Astrocyte (in vitro differentiated cells and primary cell): ENCODE measurements at places on chromosomes 12 and 14. TPM values are rescaled to one million over a fixed set of nuclear protein-coding genes. Genes with fewer than 3 reads are reported as not detected.
A peak's percentile ranks its signal among the peaks of the same experiment; 100 is the strongest.

DNA sequence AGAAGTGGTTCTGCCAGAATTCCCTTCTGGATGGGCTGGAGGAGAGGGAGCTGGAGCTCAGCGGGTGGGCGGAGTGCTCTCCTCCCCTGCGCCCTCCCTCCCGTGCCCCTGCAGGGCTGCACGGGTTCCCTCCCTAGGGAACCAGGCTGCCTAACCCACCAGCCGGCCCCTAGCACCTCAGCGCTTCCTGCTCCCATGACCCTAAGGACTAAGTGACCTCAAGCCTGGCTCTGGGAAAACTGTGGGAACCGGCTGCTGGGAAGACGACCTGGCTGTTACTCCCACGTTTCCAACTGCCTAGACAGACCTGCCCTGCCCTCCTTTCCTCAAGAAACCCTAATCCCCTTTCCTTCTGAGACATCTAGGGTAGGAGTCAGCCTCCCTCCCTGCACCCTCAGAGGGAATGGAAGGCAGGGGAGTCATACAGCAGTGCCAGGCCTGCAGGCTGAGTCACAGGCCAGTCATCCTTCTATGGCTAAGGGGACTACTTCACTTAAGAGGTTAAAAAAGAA is 31.5 kb downstream of the SLC6A12 start:
- peak; percentile 75 for DNase-seq

The NKX2-1 gene
- not detected in 2 replicates for total RNA-seq

GRCh38 chr14:45990252-45990651 is 661.3 kb downstream of the RPL10L start:
- DNase-seq = no peak

- peak; percentile 96 for DNase-seq
Measured at GRCh38 chr14:33404054-33404453, 465.4 kb downstream of the NPAS3 start.

The HOXC4 gene
- not detected in 2 replicates for total RNA-seq

GRCh38 chr12:92859650-92860386 is 69.3 kb downstream of the EEA1 start:
- no peak for DNase-seq

DNA sequence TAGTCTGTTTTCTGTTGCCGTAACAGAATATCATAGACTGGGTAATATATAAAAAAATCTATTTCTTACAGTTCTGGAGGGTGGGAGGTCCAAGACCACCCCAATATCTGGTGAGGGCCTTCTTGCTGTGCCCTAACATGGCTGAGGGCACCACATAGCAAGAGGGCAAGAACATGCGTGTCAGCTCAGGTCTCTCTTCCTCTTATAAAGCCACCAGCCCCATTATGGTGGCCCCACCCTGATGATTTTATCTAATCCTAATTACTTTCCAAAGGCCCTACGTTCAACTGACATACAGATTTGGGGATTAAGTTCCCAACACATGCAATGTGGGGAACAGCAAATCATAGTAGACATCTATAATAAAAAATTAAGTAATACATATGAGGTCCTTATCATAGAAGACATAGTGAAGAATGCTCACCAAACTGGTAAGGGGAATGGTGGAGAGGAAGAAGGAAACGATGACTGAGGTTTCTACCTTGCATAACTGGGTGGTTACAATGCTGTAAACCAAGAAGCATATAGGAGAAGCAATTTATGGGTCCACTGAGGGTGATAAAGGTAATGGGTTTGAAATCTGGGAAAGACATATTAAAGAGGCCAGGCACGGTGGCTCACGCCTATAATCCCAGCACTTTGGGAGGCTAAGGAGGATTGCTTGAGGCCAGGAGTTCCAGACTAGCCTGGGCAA is 27.0 kb downstream of the BTBD7 start:
- DNase-seq = no peak

The SLC22A17 gene
- 29.3 and 39.5 TPM in 2 replicates for total RNA-seq

DNA sequence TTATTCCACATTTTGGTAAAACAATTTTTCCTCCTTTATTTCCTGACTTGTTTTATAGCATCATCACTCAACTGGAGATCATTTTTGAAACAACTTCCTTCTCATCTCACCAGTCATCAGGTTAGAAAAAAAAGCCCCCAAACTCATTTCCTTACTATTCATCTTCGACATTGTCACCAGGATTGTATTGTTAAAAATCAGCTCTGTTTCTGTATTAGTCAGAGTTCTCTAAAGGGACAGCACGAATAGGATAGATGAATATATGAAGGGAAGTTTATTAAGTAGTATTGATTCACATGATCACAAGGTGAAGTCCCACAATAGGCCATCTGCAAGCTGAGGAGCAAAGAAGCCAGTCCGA is 392.6 kb downstream of the FUT8 start:
- no peak for DNase-seq

The FITM1 gene
- total RNA-seq = 0.25 TPM in 1 of 2 replicates, not detected in the other

The NOS1 gene
- total RNA-seq = 0.05 TPM in 1 of 2 replicates, not detected in the other

The NRIP2 gene
- total RNA-seq = not detected in 2 replicates

DNA sequence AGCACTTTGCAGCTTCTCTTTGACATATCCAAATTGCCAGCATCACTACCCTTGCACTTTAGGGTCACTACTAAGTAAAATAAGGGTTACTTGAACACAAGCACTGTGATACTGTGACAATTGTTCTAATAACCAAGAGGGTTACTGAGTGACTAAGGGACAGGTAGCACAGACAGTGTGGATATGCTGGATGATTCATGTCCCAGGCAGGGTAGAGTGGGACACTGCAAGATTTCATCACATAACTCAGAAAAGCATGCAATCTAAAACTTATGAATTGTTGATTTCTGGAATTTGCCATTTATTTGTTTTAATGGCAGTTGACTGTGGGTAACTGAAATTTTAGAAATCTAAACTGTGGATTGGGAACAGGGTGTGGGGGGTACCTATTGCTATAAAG is 218.8 kb downstream of the KITLG start:
- no peak for DNase-seq

DNA sequence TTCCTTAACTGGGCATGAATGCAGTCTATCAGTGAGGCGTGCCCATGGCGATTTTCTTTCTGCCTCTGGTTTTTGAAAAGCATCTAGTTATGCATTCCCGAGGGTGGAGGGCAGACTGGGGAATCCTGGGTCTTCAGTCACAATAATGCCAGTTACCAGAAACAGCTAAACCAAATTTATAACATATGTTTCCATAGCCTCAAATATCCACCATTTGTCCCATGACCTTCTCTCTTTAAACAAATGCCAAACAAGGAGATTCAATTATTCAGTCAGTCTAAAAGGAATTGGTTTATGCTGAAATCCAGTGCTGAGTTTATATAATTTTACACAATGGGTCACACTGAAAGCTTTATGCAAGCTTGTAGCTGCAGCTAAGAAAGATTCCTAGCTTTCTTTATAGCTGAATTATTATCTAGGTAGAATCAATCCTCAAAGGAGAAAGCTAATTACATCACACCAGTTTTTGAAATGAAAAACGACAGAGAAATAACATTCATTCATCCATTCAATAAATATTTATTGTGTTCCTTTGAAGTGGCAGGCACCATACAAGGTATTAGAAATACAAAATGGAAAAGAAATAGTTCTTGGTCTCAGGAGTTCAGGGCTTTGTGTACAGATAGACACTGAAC is 131.3 kb upstream of the RAP1B start:
- DNase-seq = peak; percentile 55

- peak; percentile 60 for DNase-seq
Measured at GRCh38 chr12:95218150-95219133, 835 bp downstream of the VEZT start.

GRCh38 chr14:77124345-77125280 is 17.0 kb downstream of the ZDHHC22 start:
- DNase-seq = no peak

GRCh38 chr12:6236641-6236940 is 36.4 kb downstream of the CD9 start:
- DNase-seq = no peak

- peak; percentile 47 for DNase-seq
Measured at GRCh38 chr12:65881965-65882413, 57.7 kb downstream of the HMGA2 start.

GRCh38 chr14:88598097-88598675 is 35.3 kb downstream of the ZC3H14 start:
- no peak for DNase-seq

The ABCC9 gene
- 0.36 and 0.41 TPM in 2 replicates for total RNA-seq

The MYF5 gene
- total RNA-seq = not detected in 2 replicates

The TGFB3 gene
- total RNA-seq = 30.5 and 31.1 TPM in 2 replicates

The SAMD15 gene
- total RNA-seq = 2.1 and 2.9 TPM in 2 replicates

DNA sequence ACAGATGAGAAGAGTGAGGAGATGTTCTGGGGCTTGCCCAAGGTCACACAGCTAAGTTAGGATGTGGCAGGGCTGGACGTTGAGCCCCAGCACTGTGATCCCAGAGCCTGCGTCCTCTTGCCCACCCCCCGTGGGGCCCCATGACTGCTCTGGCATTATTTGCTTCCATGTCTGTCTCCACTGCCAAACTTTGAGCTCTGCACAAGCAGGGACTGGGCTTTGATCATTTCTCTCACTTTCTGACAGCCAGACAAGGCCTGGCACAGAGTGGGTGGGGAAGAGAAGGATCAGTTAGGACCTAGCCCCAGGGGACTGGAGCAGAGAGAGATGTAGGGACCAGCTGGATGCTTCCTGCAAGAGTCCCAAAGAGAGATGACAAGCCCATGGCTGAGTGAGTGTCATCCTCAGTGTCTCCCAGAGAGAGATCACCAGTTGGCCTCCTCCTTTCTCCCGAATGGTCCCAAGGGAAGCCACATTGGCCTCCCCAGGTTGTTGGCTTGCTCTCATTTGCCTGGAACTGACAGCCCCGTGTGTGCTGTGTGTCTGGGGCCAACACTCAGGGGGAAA is 126.7 kb upstream of the PWP1 start:
- DNase-seq = no peak

DNA sequence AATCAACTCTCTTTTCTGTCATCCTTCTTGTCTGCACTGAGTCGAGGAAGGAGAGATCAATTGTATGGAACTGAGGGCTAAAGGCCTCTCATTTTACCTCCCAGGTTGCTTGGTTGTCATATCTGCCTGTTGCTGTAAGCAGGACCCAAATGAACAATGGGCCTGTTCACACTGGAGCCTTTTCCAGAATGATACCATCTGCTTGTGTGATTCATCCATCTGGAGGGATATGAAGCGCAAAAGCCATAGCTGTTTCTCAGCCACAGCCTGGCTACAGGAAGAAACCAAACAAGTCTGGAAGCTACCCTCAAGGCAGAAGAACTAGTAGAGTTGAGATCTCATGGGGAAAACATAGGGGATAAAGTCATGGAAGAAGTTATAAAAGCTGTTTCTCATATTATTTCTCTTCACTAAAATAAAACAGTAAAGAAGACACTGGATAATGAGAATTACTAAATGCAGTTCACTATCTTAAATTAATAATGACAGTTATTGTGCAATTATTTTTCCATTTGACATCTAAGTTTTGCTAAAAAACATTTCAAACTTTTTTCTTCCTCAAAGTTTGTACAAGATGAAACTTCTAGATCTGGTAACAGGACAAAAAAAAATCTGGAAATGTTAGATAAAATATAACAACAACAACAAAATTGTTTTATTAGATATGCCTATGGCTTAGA is 106.3 kb downstream of the SPTSSA start:
- DNase-seq = peak; percentile 92

The REC8 gene
- total RNA-seq = 33.5 and 46.4 TPM in 2 replicates
